ENCODE measurements at places on chromosomes 16 and 17. TPM values are rescaled to one million over a fixed set of nuclear protein-coding genes. Genes with fewer than 3 reads are reported as not detected.
A peak's percentile ranks its signal among the peaks of the same experiment; 100 is the strongest.

DNA sequence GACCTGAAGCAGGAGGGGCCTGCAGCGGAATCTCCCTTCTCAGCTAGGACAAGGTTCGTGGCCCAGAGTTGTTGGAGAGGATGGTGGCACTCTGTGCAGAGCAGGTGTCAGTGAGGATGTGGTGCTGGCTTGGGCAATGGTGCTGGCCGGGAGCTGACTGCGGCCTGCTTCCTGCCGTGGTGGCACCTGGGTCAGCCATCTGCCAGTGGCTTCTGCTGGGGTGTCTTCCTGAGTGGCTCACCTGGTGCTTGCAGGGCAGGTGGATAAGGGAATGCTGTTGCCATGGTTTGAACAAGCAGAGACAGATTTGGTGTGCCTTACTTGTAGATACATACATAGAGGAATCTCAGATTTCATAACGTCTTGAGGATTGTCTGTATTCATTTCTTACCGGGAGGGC is 69.6 kb downstream of the SEC14L1 start:
- no peak for DNase-seq

GRCh38 chr17:48026502-48027321 is 10.9 kb downstream of the COPZ2 start:
- peak; percentile 93 for DNase-seq

DNA sequence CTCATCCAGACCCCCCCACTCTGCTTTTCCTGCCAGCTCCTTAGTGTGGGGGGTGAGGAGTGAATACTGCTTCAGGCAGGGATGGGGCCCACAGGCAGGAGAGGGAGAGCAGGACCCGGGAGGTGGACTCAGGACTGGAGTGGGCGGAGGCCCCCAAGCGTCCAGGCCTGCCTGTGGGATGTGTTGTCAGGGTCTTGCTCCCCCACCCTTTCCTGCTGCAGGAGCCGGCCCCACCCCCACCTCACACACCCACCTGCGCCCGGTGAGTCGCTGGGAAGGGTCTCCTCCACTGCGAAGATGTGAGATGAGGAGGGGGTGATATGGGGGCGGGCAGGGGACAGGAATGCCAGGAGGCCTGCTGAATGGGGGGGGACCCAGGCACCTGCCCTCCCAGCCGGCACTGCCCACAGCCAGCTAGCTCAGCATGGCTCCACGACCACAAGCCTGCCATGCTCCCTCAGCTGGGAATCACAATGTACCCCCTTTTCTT is 1.1 kb downstream of the FAM171A2 start:
- no peak for DNase-seq

DNA sequence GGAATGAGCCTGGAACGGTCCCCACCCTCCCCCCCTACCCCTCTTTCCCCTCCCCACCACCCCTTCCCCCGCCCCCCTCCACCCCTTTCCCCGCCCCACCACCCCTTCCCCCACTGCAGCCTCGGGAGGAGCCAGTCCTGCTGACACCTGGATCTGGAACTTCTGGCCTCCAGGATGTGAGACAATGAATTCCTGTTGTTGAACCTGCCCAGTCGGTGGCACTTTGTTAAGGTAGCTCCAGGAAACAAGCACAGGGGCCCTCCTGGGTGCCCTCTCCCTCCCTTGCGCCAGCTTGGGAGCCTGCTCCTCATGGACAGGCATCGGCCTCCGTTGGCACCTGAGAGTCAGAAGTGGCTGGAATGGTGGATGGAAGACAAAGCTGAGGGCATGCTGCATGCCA is 152.4 kb upstream of the FOXF1 start:
- no peak for DNase-seq

GRCh38 chr16:54199487-54200160 is 87.0 kb downstream of the IRX3 start:
- DNase-seq = peak; percentile 49

- no peak for DNase-seq
Measured at GRCh38 chr17:76543826-76544545, 4.1 kb downstream of the PRCD start.

- no peak for DNase-seq
Measured at GRCh38 chr16:22816475-22816874, 2.5 kb downstream of the HS3ST2 start.

DNA sequence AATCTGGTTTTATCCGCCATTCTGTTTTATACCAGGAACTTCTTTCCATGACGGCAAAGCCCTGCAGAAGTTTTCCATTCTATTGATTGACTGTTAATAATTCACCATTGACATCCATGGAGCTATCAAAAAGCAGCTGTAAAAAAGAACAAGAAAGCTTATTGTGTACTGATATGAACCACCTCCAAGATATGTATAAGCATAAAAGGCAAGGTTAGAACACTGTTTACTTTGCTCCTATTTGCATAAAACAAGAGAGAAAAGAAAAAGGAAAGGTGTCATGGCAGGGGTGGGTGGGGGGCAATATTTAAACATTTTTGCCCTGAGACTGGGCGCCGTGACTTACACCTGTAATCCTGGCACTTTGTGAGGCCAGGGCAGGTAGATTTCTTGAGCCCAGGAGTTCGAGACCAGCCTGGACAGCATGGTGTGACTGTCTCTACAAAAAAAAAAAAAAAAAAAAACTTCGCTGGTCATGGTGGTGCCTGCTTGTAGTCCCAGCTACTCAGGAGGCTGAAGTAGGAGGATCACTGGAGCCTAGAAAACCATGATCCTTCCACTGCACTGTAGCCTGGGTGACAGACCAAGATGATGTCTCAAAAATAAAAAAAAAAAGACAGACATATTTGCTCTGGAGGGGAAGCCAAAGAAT is 52.5 kb downstream of the TMEM114 start:
- no peak for DNase-seq

DNA sequence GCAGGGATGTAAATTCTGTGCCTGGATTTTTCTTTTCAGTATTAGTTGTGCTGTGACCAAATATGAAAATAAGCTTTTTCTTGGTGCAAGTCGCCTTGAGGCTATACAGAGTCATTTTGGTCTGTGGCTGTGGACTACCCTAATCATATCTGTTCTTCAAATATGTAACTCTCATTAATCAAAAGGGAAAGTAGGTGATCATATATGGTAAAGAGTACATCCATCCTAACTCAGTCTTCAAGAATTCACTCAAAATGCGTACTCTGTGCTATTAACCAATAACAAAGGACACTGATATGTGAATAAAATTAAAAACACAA is 2.6 kb downstream of the CPD start:
- no peak for DNase-seq

GRCh38 chr17:36921095-36921851 is 16.0 kb upstream of the LHX1 start:
- no peak for DNase-seq

Gene SGCA
- total RNA-seq = 76.4 TPM
